Urinary bladder (tissue), 4 donors: ENCODE measurements at places on chromosomes 4 and X. TPM values are rescaled to one million over a fixed set of nuclear protein-coding genes. Genes with fewer than 3 reads are reported as not detected.

Gene TAF7L
- 0.13 TPM for polyA plus RNA-seq

Gene ANXA3
- 2.7 TPM for polyA plus RNA-seq

Gene MORF4L2
- 484 TPM for polyA plus RNA-seq

Gene PROM1
- polyA plus RNA-seq, result 13.5 TPM

Gene DSPP
- polyA plus RNA-seq, result not detected

Gene EFNB1
- polyA plus RNA-seq, result 40.1 TPM
